Memory B cell (primary cell): ENCODE measurements at places on chromosomes 16 and 17.

GRCh38 chr17:75876938-75877751, 1.2 kb downstream of the TRIM47 start:
- no peak for DNase-seq

GRCh38 chr16:885391-885790, 84.9 kb upstream of the GNG13 start:
- no peak for DNase-seq

DNA sequence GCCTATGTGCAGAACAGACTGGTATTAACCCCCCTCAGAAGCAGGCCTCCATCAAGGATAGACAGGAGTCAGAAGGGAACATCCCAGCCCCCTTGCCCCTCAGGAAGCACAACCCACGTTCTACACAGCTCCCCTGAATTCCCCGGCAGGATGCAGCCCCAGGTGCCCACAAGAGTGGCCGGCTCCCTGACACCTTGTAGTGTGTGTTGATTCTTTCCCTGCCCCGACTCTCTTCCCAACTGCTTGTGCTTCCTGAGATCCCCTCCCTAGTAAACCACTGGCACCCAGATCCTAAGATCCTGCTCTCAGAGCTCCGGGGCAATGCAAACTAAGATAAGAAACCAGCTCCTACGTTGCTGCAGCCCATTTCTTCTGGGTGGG, 34.8 kb upstream of the LITAF start:
- DNase-seq, result no peak

DNA sequence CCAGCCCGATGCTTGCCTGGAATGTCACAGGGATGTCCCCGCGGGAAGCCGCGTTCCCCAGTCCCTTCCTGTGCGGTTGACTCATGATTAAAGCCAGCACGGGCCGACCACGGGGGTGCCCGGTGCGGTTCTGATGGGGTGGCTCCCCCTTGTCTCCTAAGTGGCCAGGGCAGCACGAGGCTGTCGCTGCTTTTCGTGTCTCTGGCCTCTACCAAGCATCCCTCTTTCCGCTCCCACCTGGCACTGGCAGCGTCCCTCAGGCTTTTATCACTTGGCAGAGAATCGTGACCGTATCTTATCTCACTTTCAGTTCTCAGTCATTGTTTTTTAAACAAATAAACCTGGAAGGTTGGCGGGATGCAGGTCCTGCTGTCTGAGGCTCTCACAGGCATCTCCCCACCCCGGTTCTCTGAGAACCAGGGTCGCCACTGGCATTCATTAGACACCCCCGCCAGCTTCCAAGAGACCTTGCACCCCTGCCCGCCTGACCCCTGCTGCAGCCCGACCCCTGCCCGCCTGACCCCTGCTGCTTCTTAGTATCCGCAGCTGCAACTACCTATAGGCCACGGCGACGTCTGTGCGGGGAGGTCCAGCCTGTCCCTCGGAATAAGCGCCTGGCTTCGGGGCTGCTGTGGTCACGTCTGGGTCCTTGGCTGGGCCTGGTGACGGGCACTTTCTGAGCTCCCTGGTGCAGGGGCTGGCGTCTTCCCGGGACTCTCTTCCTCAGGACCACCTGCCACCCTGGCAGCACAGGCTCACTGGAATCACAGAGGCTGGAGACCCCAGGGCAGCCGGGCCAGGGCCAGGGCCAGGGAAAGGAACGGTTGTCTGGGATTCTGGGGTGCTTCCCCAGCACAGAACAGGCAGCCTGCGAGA, 7.5 kb downstream of the C1QTNF8 start:
- no peak for DNase-seq

DNA sequence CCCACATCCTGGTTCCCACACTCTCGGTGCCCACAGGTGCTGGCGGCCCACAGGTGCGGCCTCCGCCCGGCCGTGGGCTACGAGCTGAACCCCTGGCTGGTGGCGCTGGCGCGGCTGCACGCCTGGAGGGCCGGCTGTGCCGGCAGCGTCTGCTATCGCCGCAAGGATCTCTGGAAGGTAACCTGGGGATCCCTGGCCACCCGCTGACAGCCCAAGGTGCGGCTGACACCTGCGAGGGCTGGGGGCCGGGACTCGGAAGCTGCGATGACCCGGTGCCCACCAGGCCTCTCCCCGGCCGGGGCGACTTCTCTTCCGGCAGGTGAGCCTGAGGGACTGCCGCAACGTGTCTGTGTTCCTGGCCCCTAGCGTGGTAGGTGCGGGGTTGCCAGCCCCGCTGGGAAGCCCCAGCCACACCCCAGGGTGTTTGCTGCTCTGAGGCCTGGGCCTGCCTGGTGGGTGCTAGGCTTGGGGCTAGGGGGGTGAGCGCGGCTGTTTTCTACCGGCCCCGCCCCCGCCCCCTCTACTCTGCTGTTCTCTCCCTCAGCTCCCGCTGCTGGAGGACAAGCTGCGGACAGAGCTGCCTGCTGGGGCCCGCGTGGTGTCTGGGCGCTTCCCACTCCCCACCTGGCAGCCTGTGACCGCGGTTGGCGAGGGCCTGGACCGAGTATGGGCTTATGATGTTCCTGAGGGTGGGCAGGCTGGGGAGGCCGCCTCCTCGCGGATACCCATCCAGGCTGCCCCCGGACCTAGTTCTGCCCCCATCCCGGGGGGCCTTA, 1.0 kb downstream of the ANTKMT start:
- no peak for DNase-seq

DNA sequence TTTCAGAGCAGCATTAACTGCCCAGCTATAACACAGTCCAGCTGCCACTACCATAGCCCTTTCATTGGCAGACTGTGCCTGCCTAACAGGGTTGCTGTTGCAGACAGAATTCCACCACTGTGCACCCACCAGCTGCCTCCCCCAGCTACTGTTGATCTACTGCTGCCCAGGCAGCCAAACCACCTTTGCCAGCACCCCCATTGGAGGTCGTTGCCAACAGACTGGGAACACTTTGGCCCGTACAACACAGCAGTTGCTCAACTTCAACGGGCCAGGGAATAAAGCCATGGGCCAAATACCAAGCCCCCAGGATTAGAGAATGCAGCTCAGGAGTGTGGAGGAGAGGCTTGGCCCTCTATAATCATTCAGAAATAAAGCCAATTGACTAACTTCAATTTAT, 473.6 kb downstream of the CDH11 start:
- DNase-seq, result no peak

- DNase-seq, result no peak
Observed at GRCh38 chr16:77457046-77457445, 22.2 kb upstream of the ADAMTS18 start.

DNA sequence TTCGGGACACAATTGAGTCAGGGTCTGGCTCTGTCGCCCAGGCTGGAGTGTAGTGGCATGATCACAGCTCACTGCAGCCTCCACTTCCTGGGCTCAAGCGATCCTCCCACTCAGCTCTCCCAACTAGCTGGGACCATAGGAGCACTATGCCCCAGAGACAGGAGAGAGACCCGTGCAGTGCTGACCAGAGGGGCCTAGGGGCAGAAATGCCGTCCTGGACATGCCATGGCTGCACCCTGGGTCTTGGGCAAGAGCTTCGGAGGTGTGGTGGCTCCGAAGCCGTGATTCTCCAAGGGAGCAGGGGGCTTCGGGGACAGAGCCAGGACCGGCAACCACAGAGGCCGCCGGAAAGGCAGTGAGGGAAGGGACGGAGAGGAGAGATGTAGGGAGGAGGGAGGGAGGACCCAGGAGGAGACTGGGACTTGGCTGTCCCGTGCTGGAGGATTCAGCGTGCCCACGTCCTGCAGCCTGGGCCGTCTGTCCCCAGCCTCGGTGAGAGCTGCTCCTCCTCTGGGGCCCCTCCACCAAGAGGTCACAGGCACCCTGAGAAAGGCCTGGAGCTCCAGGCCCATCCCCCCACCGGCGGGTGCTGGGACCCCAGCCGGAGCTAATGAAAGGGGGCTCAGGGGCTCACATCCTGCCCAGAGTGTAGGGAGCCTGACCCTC, 21.9 kb downstream of the TPSD1 start:
- DNase-seq, result no peak

DNA sequence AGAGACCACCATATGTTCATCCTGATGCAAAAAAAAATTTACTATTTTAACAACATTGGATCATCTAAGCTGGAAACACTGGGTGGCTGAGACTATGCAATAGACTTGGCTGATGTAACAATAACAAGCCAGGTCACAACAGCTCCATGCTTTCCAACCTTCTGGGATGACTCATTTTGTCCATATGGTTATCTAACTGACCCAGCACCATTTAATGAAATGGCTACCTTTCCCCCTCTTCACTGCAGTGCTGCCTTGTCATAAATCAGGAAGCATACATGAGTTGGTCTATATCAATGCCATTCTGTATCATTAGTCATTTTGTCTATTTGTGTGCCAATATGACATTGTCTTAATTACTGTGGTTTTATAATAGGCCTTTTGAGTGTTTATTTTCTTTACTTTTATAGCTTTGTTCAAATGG, 217.6 kb upstream of the KCNJ16 start:
- DNase-seq, result no peak

GRCh38 chr16:86806838-86807351, 228.5 kb downstream of the FOXL1 start:
- no peak for DNase-seq

GRCh38 chr16:83004868-83005652, 378.3 kb downstream of the CDH13 start:
- DNase-seq, result no peak
